ENCODE measurements at places on chromosomes 12 and 14. TPM values are rescaled to one million over a fixed set of nuclear protein-coding genes. Genes with fewer than 3 reads are reported as not detected.
A peak's percentile ranks its signal among the peaks of the same experiment; 100 is the strongest.

GPR65 gene
- total RNA-seq: not detected

WSCD2 gene
- not detected for total RNA-seq

DNA sequence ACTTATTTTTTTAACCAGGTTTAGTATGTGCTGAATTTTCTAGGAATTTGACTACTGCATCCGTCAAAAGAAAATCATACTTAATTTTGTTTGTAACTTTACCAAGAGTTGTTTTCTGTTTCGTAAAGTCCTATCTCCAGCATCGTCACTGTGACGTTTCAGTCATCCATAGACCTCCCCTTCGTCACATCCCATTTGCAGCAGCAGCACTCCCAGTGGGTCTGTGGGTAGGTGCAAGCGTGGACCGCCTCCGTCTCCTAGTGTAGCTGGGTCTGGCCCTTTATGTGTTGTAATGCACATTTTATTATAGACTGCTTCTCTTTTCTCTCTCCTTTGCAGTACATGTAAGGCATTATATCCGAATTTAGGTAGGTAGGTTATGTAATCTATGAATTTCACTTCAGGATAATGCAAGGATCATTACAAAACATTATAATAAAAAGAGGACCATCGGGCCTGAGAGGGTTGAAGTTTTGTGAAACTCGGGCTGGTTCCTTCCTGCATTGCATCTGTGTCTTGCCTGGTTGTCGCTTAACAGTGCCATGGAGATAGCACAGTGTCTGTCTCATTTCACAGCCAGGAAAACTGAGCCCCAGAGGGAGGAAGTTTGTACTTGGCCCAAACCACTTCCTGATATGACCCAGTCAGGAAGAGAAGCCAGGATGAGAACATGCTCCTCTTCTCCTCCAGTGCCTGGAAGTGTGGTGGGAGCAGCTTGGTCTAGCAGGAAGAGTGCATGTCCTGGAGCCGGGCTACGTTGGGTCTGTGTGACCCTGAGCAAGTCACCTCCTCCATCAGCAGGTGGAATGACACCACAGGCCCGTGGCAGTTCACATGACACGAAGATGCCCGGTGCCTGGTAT lies 41.3 kb downstream of the EVL start:
- no peak for DNase-seq

DNA sequence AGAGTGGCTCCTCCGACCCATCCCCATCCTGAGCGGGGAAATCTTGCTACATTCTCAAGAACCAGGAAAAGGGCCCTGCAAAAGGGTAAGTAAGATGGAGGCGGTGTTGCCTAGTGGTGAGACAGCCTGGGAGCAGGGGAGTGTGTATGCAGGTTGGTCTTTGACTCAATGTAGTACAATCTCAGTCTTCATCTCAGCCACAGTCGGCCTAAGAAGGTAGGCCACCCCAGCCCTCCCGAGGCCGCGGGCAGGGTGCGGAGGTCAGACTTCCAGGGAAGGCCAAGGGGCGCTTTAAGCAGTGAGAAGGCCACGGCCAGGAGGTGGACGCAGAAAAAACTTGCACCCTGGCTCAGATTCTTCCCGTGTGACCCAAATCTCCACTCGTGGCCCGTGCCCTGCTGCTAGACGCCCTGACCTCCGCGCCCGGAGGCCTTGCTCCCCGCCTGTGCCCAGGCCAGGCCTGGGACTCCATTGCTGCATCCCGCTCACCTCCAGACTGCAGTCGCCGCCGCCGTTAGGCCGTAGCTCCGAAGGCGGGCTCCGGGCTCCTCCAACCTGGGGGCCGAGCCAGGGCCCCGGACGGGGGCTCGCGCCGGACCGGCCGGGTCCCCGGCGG lies 435 bp downstream of the FOXM1 start:
- peak; percentile 22 for DNase-seq

DNA sequence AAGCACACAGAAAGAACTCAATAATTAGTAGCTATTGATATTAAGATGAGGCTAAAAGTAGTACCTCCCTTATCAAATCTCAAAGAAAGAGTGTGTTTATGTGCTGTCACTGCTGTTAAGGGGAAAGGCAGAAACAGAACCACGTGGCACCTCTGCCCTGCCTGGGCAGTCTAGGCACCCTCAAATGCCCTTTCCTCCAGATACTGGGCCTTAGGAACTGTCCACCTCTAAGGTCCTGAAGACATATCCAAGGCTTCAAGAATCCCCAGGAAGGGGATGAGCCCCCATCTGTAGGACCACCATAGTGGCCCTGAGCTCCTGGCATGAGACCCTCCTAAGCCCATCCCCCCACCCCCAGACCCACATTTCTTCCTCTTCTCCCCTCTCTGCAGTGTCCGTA lies 29.1 kb downstream of the NGB start:
- DNase-seq: no peak

DNA sequence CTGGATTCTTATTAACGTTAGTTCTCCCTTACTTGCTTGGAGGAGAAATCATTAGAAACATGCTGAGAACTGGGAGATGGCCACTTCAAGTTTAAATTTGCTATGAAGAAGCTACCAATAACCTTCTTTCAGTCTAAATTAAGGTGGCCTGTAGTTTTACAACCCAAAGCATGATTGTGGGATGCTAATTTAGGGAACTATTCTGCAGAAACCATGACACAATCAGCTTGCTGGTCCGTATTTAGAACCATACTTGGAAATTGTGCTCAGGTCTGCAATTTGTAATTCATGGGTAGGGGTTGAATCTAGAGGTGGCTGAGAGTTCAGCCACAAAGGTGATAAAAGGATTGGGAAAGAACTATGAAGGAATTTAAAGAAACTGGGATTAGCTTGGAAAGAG lies 405.7 kb downstream of the RAD51B start:
- no peak for DNase-seq

- peak; percentile 91 for DNase-seq
Measured at GRCh38 chr12:84763107-84763506, 149.5 kb downstream of the SLC6A15 start.

GRCh38 chr12:56593909-56594621 lies 36.1 kb downstream of the BAZ2A start:
- peak; percentile 77 for DNase-seq

DNA sequence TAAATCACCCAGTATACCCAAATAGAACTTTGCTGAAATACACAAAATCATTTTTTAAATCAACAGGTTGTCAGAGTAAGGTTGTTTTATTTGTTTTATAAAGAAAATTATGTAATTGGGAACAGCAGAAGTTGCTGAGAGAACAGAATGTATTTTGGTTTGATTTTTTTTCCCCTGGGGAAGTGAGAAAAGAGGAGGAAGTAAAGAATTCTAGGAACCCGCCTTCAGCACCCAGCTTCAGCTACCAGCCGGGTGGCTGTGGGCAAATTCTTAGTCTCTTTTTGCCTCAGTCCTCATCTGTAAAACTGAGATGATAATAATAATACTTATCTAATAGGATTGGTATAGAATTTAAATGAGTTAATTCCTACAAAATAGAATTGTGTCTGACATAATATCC lies 119.4 kb downstream of the SRGAP1 start:
- no peak for DNase-seq

GRCh38 chr12:10501030-10501429 lies 4.7 kb upstream of the EIF2S3B start:
- peak; percentile 28 for DNase-seq

- DNase-seq: no peak
Measured at GRCh38 chr14:67313153-67313552, 46.5 kb downstream of the ATP6V1D start.

DNA sequence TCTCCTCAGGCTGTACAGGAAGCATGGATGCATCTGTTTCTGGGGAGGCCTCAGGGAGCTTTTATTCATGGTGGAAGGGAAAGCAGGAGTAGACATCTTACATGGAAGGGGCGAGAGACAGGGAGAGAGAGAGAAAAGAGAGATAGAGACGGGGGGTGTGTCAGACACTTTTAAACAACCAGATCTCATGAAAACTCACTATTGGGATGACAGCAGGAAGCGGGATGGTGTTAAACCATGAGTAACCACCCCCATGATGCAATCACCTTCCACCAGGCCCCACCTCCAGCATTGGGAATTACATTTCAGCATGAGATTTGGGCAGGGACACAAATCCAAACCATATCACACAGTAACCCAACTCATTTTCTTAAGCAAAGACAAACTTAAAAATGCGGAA lies 110.0 kb upstream of the EEA1 start:
- no peak for DNase-seq

DNA sequence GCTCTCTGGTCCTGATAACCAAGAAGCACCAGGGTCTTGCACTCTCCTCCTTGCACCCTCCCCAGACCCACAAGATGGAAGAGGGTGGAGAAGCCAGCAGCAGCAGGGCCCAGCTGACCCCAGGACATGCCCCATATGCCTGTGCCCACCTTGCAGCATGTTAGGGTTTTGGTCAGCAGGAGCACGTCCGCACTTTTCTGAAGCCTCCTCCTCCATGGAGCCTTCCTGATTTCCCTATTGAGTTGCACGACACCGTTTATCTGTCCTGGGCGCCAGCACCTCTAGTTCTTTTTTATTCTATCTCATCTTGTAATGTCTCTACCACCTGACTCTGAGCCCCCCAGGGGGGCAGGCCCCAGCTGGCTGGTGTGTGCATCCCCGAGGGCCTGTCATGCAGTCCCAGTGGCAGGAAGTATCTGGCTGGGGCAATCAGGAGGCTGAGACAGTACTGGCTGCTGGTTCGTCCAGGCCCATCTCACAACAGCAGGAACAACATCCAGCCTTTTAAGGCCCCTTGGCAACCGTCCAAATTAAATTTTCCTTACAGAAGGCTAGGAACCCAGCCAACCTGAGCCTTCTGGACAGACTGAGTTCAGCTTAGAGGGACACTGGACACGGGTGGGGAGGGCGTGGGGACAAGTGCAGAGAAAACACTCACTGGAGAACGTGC lies 39.6 kb downstream of the CCDC85C start:
- DNase-seq: peak; percentile 88
